ENCODE measurements at places on chromosomes 3 and 15.

DNA sequence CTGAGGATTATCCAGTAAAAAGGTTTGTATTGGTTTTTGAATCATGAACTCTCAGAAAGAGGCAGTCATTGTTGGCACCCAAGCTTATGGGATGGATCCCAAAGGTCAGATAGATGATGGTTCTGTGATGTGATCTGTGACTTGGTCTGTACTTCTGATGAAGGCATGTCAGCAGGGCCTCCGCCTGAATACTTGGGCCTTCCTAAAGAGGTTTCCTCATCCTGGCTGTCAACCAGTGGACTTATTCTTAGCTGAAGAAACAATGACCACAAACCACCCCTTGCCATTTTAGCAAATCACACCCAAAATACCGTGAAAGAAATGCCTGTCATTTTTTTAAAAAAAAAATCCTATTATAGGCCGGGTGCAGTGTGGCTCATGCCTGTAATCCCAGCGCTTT is 48.2 kb upstream of the SLC9A9 start:
- H3K4me3 ChIP-seq, result no peak overlapping the region
- no peak for DNase-seq
- H3K4me1 ChIP-seq, result no peaks in the 10 kb centered on the region
- H3K27me3 ChIP-seq, result no peaks in the 10 kb centered on the region

DNA sequence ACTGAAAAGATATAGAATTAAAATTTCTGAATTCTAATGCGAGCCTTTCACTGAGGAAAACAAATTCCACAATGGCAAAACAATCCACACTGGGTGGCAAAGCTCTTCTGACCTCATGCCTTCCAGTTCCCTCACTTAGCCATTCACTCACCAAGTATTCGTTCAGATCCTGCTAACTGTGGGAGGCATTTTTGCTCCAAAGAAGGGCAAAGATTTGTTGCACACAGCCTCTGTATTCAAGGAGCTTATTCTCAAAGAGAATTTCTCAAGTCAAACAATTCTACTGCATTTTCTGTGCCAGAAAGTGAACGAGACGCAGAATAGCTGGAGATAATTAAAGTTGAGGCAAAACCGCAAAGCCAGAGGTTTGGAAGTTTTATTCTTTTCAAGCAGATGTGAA is 77.3 kb downstream of the CPNE4 start:
- H3K4me1 ChIP-seq, result peaks cover 5% of the 10 kb centered on the region
- no peaks in the 10 kb centered on the region for H3K27me3 ChIP-seq
- H3K36me3 ChIP-seq, result no peaks in the 10 kb centered on the region
- peak overlapping the region; percentile 29 for H3K27ac ChIP-seq
- no peak for DNase-seq

DNA sequence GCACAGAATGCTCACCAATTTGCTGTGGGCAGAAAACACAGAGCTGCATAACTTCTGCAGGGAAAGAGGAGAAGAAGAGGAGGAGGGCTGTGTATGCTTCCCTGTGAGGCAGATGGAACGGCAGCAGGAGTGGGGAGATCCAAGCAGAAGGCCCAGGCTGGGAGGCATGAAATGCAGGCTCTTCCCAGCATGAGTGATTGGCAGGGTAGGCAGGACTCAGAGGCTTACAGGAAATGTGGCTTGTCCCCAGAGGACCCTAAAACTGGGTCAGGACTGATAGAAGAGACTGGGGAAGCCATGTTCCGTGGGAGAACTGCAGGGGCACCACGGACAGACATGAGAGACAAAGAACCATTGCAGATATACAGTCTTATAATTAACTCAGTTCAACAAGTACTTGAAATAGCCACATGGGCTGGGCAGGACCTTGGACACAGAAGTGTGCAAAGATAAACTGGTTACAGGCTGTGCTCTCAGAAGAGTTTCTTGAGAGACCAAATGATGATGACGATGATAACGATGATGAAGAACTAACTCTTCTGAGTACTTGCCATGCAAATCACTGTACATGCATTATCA is 286.9 kb downstream of the EPHB1 start:
- H3K36me3 ChIP-seq, result no peaks in the 10 kb centered on the region
- no peak for DNase-seq
- no peak overlapping the region for H3K4me3 ChIP-seq
- no peak overlapping the region for H3K27ac ChIP-seq
- no peaks in the 10 kb centered on the region for H3K27me3 ChIP-seq

GRCh38 chr3:10950476-10951294 is 41.9 kb upstream of the SLC6A1 start:
- no peaks in the 10 kb centered on the region for H3K4me1 ChIP-seq
- H3K27me3 ChIP-seq, result no peaks in the 10 kb centered on the region
- no peak overlapping the region for H3K27ac ChIP-seq
- no peaks in the 10 kb centered on the region for H3K36me3 ChIP-seq
- H3K4me3 ChIP-seq, result no peak overlapping the region

DNA sequence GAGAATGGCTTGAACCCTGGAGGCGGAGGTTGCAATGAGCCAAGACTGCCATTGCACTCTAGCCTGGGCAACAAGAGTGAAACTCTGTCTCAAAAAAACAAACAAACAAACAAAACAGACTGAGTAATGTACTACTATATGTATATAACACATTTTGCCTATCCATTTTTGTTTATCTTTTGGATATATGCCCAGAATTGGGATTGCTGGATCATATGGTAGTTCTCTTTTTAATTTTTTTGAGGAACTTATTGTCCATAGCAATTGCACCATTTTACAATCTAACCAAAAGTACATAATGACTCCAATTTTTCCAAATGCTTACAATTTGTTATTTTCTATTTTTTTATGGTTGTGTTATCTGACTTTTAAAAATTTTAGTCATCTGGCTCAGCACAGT is 47.3 kb downstream of the GMPS start:
- no peak overlapping the region for H3K4me3 ChIP-seq
- H3K27me3 ChIP-seq, result no peaks in the 10 kb centered on the region
- no peak overlapping the region for H3K27ac ChIP-seq
- H3K36me3 ChIP-seq, result peaks cover 15% of the 10 kb centered on the region

DNA sequence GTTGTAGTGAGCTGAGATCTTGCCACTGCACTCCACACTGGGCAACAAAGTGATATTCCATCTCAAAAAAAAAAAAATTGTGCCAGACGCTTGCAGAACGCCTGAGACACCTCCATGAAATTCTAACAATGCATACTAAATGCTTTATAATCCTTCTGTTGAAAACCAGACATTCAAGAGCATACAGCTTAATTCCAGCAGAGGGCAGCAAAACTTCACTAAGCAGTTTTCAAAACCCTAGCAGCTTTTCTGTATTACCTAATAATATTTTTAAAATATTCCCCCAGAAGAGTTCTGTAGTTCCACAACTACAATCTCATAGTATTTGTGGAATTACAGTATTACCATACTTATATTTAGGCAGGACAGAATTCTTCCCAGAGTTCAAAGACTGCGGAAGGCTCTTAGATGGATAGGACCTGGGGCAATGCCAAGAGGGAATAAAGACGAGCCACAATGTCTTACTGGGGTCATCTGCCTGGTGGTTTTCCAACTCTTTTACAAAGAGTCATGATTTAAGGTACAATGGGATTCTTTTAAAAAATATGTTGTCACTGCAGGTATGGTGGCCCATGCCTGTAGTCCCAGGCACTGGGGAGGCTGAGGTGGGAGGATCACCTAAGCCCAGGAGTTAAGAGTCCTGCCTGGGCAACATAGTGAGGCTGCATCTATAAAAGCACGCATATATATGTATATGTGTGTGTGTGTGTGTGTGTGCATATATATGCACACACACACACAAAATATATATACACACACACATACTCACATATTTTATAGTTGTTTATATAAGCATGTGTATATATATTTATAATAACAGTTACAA is 19.6 kb upstream of the TASOR start:
- H3K4me3 ChIP-seq, result no peak overlapping the region
- no peaks in the 10 kb centered on the region for H3K27me3 ChIP-seq
- H3K4me1 ChIP-seq, result no peaks in the 10 kb centered on the region
- DNase-seq, result peak; percentile 92
- H3K27ac ChIP-seq, result no peak overlapping the region

DNA sequence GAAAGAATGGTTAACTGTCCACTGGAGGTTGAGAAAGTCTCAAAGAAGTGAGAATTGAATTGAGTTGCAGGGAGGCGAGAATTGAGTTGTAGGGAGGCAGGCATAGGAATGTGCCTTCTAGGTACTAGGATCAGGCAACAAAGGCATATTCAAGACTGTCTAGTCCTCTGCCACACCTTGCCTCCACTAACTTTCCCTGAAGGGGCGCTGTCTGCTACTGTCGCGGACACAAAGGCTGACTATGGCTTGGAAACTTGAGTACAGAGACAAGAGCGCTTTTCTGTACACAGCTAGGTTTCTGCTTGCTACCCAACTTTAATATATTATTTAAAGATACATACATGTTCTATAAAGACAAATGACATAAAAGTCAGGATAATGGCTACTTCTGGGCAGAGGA is 10.4 kb upstream of the FBXL22 start:
- peaks cover 2% of the 10 kb centered on the region for H3K36me3 ChIP-seq
- H3K27ac ChIP-seq, result no peak overlapping the region
- DNase-seq, result no peak
- H3K4me1 ChIP-seq, result no peaks in the 10 kb centered on the region

DNA sequence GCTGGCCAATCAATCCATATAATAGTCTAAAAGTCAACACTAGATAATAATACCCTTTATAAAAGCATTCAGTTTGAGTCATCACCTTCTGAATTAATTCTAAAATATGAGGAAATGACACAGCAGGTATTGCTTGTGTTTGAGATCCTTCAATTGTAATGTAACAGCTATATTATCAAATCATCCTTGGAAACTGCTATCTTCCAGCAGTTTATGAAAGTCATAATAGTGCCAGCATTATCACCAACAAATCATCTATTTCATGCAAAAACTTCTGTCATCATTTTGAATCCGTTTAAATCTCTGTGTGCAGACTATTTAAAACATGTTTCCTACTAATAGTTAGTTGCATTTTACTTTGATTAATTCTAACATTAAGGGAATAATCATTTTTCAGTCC is 468.7 kb downstream of the CADM2 start:
- DNase-seq, result no peak
- H3K4me1 ChIP-seq, result no peaks in the 10 kb centered on the region
- no peak overlapping the region for H3K27ac ChIP-seq
- H3K4me3 ChIP-seq, result no peak overlapping the region
- no peaks in the 10 kb centered on the region for H3K27me3 ChIP-seq

- no peak for DNase-seq
- H3K27me3 ChIP-seq, result peaks cover 43% of the 10 kb centered on the region
- no peaks in the 10 kb centered on the region for H3K36me3 ChIP-seq
- no peak overlapping the region for H3K27ac ChIP-seq
Observed at GRCh38 chr3:138936741-138937689, 9.9 kb downstream of the FOXL2 start.

- H3K27ac ChIP-seq, result no peak overlapping the region
- DNase-seq, result no peak
- H3K36me3 ChIP-seq, result no peaks in the 10 kb centered on the region
- H3K4me3 ChIP-seq, result no peak overlapping the region
Observed at GRCh38 chr3:183313351-183313750, 60.3 kb downstream of the B3GNT5 start.

DNA sequence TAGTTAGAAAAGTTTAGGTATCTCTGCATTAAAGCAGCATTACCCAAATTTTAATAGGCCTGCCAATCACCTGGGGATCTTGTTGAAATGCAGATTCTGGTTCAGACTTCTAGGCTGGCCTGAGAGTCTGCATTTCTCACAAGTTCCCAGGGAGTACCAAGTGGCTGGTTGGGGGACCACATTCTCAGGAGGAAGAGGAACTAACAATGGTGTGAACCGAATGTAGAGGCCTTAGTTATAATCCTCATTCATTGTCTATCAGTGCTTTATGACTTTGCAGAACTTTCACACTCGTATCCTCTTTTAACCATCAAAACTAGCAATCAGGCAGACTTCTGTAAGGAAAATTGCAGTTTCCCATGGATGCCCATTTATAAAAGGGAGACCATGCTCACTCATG is 38.2 kb upstream of the UBE2E1 start:
- no peaks in the 10 kb centered on the region for H3K4me1 ChIP-seq
- H3K27ac ChIP-seq, result no peak overlapping the region

GRCh38 chr15:59723687-59724346 is 34.7 kb upstream of the BNIP2 start:
- H3K4me1 ChIP-seq, result no peaks in the 10 kb centered on the region
- H3K27me3 ChIP-seq, result no peaks in the 10 kb centered on the region
- no peak overlapping the region for H3K27ac ChIP-seq
- H3K36me3 ChIP-seq, result no peaks in the 10 kb centered on the region
- no peak overlapping the region for H3K4me3 ChIP-seq

DNA sequence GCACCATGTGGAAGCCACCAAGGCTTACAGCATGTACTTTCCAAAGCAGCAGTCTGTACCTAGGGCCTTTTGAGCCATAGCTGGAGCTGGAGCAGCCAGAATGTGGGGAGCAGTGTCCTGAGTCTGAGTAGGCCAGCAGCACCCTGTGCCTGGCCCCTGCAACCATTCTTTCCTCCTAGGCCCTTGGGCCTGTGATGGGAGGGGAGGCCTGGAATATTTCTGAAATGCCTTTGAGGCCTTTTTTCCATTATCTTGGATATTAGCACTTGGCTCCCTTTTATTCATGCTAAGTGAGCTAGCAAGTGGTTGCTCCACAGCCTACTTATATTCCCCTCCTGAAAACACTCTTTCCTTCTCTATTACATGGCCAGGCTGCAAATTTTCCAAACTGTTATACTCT is 28.1 kb downstream of the TRIM42 start:
- DNase-seq, result peak; percentile 61
- no peak overlapping the region for H3K27ac ChIP-seq
- peaks cover 5% of the 10 kb centered on the region for H3K4me1 ChIP-seq
- no peaks in the 10 kb centered on the region for H3K36me3 ChIP-seq
- no peak overlapping the region for H3K4me3 ChIP-seq

DNA sequence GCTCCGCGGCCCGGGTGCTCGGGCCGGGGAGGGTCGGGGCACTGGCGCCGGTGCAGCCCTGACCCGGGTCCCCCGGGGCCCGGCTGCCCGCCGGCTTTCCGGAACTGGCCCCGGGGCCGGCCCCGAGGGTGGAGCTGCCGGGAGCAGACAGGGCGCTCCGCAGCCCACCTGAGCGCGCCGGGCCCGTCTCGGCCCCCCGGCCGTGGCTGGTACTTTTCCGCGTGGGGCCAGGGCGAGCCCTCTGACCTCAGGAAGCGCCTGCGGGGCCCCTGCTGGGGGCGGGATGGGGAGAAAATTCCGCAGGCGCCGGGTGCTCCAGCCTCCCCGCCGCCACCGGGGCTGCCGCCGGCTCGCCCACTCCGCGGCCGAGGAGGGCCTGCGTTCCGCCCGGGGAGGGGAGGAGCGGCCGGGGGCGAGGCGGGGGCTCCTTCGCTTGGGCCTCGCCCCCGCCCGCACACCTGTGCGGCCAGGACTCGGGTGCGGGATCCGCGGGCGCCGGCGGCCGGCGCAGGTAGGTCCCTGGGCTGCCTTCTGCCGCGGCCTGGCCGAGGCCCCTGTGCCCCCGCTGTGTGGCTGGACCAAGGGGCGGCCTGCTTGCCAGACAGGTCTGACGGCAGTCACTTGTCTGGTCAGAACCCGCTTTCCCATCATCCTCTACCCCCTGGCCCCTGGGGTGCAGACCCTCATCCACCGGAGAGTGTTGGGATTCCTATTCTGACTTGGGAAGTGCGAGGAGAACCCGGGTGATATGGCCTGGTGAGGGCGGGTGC is 3.5 kb downstream of the FURIN start:
- no peaks in the 10 kb centered on the region for H3K27me3 ChIP-seq
- H3K4me3 ChIP-seq, result peak overlapping the region; percentile 73
- peak overlapping the region; percentile 92 for H3K27ac ChIP-seq
- H3K4me1 ChIP-seq, result peaks cover 42% of the 10 kb centered on the region
- DNase-seq, result peak; percentile 64
- H3K36me3 ChIP-seq, result peaks cover 19% of the 10 kb centered on the region

- H3K27ac ChIP-seq, result peak overlapping the region; percentile 69
- H3K4me3 ChIP-seq, result no peak overlapping the region
- peaks cover 4% of the 10 kb centered on the region for H3K4me1 ChIP-seq
Observed at GRCh38 chr3:114624571-114625181, 330.8 kb downstream of the TIGIT start.

Data from trophoblast cell (in vitro differentiated cells and primary cell).